ENCODE measurements at places on chromosomes 4 and X. TPM values are rescaled to one million over a fixed set of nuclear protein-coding genes. Genes with fewer than 3 reads are reported as not detected.

Gene HS3ST1
- 6.9 TPM for polyA plus RNA-seq

Gene ANXA3
- polyA plus RNA-seq, result 198 TPM

Gene TLR7
- polyA plus RNA-seq, result not detected

Gene SLC9B1
- not detected for polyA plus RNA-seq

Gene HEPH
- polyA plus RNA-seq, result 53.0 TPM

Gene SAT1
- 2,173 TPM for polyA plus RNA-seq

Gene ERCC6L
- polyA plus RNA-seq, result 0.51 TPM

Gene NWD2
- polyA plus RNA-seq, result not detected

Gene FAM184B
- polyA plus RNA-seq, result not detected

Gene GABRG1
- polyA plus RNA-seq, result not detected

Gene DAPP1
- 1.8 TPM for polyA plus RNA-seq

Gene MAGEC3
- polyA plus RNA-seq, result not detected

Gene FAM133A
- polyA plus RNA-seq, result 0.07 TPM

Gene RXFP1
- polyA plus RNA-seq, result not detected

Gene AFM
- polyA plus RNA-seq, result 34.8 TPM

Gene NHS
- polyA plus RNA-seq, result 0.35 TPM

Gene ALPK1
- 6.2 TPM for polyA plus RNA-seq

Gene KIT
- 1.8 TPM for polyA plus RNA-seq

Gene PNMA6A
- polyA plus RNA-seq, result 11.8 TPM

Gene OGT
- polyA plus RNA-seq, result 46.5 TPM

Gene C4orf51
- polyA plus RNA-seq, result not detected

Gene PLAC8
- polyA plus RNA-seq, result 14.2 TPM

Gene FANCB
- polyA plus RNA-seq, result 2.7 TPM

Gene TCEAL5
- polyA plus RNA-seq, result 0.17 TPM

Gene CNGA1
- 4.6 TPM for polyA plus RNA-seq

Gene NDNF
- 13.6 TPM for polyA plus RNA-seq

Gene RNF4
- 50.8 TPM for polyA plus RNA-seq

Gene ADH7
- polyA plus RNA-seq, result not detected

Gene RASGEF1B
- polyA plus RNA-seq, result 26.6 TPM

Gene SLITRK2
- polyA plus RNA-seq, result not detected

Gene DCHS2
- polyA plus RNA-seq, result 0.01 TPM
